CD4-positive, alpha-beta T cell (primary cell): ENCODE measurements at places on chromosomes 2 and 18.

DNA sequence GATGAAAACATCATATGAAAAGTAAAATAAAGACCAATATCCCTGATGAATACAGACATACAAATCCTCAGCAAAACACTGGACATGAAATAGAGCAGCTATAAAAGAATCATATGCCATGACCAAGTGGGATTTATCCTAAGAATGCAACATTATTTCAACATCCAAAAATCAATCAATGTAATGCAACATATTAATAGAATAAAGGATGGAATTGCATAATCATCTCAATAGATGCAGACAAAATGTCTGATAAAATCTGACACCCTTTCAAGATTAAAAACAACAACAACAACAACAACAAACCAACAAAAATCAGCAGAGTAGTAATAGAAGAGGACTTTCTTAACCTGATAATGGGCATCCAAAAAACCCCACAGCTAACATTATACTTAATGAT, 63.8 kb upstream of the IL1R1 start:
- DNase-seq, result no peak

- DNase-seq, result no peak
Observed at GRCh38 chr18:11320986-11321385, 171.6 kb upstream of the PIEZO2 start.

DNA sequence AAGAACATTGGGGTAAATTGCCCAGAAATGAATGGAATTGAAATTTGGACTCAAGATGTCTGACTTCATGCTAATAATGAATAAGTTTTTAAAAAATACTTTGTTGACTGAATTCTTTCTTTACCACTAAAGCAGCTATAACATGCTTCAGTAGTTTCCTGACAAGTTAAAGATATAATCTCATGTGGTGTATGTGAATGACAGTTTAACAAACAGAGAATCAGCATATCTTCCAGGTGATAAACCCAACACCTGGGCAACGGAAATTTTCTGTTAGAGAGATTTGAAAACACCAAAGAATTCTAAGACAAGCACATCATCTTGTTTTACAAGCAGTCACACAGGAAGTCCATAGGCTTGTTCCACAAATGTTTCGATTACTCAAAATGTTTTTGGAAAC, 372.6 kb upstream of the VRK2 start:
- no peak for DNase-seq

DNA sequence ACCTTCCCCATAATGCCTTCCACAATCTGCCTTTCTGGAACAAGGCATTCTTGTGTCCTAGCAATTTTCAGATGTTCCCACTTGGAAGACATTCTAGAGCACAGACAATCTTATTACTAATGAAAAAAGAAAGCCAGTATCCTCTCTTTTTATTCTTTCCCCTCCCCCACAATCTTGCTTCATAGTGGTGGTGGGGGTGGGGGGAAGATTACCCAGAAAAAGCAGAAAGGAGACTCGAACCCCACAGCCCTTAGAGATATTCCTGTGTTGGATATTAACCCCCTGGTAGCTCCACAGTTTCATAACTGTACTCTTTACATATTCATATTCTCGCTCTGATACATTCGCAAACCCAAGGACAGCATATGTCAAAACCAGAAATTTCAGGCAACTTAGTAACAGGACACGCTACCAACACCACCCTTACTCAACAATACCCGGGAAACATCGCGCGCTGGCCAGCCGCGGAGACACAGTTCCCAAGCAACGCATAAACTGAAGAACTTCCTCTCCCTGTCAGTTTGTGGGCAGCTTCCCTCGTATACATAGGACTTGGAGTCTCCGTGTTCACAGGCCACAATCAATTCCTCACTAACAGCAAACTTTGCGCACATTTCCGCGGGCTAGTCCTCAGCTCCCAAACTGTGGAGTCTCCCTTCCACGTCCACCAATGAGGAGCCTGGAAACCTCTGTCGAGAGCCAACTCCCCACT, 793 bp downstream of the NR4A2 start:
- DNase-seq, result no peak

- no peak for DNase-seq
Observed at GRCh38 chr2:239966029-239966852, 58.9 kb downstream of the NDUFA10 start.
